ENCODE measurements at places on chromosomes 3 and 15. TPM values are rescaled to one million over a fixed set of nuclear protein-coding genes. Genes with fewer than 3 reads are reported as not detected.

SERPINI2 gene
- total RNA-seq: not detected

MESP2 gene
- total RNA-seq: not detected

COL6A5 gene
- total RNA-seq: 0.16 TPM

CACNA2D2 gene
- 0.78 TPM for total RNA-seq

TEX55 gene
- total RNA-seq: not detected

ITPKA gene
- 2.8 TPM for total RNA-seq

AP2M1 gene
- 238 TPM for total RNA-seq

PRR20G gene
- not detected for total RNA-seq

SETD5 gene
- total RNA-seq: 140 TPM

FAM81A gene
- 0.60 TPM for total RNA-seq

ZNF385D gene
- not detected for total RNA-seq

PPP1R14D gene
- total RNA-seq: not detected

ANKDD1A gene
- 1.3 TPM for total RNA-seq

CDCP1 gene
- total RNA-seq: 1.2 TPM

ADAMTSL3 gene
- not detected for total RNA-seq

LRRN1 gene
- total RNA-seq: not detected

AMT gene
- total RNA-seq: 2.7 TPM

GP5 gene
- 0.31 TPM for total RNA-seq
